ENCODE measurements at places on chromosomes 12 and 14.

DNA sequence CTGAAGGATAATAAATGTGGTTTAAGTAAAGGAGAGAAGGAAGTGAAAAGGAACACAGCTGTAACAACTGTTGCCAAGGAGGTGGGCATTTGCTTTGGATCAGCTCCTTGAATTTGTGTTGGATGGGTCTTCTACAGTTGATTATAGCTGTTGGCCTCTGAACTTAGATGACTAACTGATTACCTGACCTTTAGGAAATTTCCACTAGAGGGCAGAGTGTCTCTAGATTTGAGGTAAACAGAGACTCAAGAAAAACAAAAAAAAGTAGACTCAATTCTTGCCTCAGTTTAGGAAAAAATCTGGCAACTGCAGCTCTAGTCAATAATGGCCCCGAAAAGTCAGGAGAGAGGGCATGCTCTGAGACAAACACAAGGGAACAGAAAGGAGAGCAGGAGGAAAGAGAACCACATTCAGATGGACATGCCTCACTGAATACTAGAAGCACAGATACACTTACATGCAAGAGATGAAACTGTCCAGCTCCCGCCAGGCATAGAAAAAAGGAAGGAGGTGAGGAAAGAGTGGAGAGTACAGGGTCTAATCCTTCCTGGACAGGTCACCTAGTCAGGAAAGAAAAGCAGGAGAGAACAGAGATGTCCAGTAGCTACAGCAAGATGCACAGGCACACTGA is 20.6 kb downstream of the COX14 start:
- DNase-seq, result no peak

DNA sequence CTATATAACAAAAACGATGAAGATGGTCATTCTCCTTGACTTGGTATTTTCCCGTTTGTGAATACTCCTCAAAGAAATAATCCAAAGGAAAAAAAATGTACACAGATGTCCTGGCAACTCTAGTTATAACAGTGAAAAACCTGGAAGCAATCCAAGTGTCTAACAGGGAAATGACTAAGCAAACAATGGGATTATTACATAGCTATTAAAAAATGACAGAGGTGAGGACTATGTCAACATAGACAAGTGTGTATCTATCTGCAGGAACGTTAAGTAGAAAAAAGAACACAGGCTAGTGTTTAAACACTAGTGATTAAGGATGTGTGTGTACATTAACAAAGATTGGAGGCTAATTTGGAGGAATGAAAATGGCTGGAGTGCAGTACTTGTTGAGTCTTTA is 5.9 kb upstream of the APOLD1 start:
- no peak for DNase-seq

DNA sequence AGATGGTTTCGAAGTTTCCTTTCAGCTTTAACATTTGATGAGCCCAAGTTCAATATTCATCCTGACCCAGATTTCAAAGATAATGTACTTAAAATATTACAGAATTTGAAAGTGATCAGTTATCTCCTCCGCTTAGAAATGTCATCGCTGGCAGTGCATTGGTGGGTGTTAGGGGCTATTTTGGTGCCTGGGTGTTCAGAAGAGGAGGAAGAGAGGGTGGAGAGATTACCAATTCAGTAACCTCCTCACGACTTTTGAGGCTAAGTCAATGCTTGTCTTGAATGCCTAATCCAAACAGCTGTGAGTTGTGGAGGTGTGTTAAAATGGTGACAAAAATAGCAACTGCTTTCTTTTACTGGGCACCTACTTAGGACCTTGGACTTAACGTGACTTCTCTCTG is 13.8 kb upstream of the DGLUCY start:
- no peak for DNase-seq

GRCh38 chr14:44803239-44803905 is 158.4 kb downstream of the KLHL28 start:
- no peak for DNase-seq

DNA sequence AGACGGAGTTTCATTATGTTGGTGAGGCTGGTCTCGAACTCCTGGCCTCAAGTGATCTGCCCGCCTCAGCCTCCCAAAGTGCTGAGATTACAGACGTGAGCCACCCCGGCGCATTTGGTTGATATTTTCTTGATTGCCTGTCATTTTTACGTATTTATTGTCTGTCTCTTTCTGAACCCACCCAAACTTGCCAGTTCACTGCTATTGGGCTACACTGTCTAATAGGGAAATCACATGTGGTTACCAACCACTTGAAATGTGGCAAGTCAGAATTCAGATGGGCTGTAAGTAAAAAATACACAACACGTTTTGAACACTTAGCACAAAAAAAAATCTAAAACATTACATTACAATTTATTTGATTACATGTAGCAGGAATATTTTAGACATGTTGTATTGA is 2.1 kb downstream of the WSB2 start:
- DNase-seq, result no peak

DNA sequence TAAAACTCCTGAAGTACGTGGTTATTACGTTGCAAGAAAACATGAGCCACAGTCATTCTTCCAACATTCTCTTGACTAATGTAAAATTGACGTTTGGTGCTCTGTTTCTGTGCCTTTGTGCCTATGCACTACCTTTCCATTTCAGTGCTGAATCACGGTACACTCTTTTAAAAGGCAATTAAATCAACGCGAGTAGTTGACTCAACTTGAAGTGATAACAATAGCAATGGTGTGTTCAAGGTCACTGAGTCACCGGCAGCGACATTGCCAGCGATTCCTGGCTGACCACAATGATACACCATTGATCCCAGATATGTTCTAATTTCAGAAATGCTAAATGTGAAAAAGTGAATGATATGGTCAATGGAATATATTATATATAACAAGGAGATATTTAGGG is 17.8 kb downstream of the AK7 start:
- DNase-seq, result no peak

All from stimulated activated CD8-positive, alpha-beta memory T cell treated with anti-CD3 and anti-CD28 coated beads, Interleukin-2, amount 100 ng/mL, for 48 hours (primary cell).